ENCODE measurements at places on chromosomes 1 and 21. TPM values are rescaled to one million over a fixed set of nuclear protein-coding genes. Genes with fewer than 3 reads are reported as not detected.

DNA sequence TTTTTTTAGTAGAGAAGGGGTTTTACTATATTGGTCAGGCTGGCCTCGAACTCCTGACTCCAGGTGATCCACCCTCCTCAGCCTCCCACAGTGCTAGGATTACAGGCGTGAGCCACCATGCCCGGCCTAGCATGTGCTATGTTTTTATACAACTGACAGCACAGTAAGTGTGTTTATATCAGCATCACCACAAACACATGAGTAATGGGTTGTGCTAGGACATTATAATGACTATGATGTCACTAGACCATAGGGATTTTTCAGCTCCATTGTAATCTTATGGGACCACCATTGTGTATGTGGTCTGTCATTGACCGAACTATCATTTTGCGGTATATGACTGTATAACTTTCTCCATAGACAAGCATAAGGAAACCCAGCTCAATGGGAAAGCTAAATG, 6.3 kb downstream of the LEFTY2 start:
- no peak for DNase-seq

- DNase-seq: no peak
Measured at GRCh38 chr1:14728516-14728915, 130.0 kb downstream of the KAZN start.

The GNG12 gene
- total RNA-seq: 31.9 TPM

The EPS15 gene
- 72.5 TPM for total RNA-seq

DNA sequence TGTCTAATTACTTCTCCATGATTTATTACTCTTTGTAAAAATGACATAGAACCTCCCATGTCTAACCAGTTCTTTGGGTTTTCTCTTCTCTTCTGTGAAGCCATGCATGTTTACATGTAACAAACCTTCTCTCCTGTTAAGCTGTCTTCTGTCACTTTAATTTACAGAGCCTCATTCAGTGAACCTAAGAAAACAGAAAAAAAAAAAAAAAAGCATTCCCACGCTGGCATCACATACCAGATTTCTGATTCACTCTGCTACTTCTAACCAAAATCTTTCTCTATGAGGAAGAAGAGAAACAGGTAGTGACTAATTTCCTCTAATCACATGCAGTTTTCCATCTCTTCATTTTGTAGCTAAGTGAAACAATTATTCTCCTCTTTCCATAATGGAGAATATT, 141.4 kb upstream of the CXADR start:
- DNase-seq: no peak

- DNase-seq: no peak
Measured at GRCh38 chr1:235015291-235015985, 113.2 kb downstream of the TOMM20 start.

The RSPO1 gene
- total RNA-seq: not detected

- no peak for DNase-seq
Measured at GRCh38 chr1:230084408-230085177, 17.6 kb downstream of the GALNT2 start.

DNA sequence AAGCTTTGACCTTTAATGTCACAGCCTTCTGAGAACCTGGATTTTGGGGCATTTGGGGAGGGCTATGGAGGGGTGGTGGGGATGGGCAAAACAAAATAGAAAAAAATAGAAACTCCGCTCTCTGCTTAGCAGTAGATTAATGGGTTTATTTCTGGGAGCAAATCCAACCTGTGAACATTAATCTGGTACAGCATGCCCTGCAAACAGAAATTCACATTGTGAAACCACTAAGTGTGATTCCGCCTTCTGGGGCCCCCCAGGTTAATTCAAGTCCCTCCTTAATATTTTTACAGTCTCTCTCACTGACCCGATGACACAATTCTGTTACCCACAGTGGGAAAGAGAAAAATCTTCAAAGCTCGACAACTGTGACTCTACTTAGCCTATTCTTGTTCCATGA, 76.4 kb downstream of the TIAM1 start:
- no peak for DNase-seq

DNA sequence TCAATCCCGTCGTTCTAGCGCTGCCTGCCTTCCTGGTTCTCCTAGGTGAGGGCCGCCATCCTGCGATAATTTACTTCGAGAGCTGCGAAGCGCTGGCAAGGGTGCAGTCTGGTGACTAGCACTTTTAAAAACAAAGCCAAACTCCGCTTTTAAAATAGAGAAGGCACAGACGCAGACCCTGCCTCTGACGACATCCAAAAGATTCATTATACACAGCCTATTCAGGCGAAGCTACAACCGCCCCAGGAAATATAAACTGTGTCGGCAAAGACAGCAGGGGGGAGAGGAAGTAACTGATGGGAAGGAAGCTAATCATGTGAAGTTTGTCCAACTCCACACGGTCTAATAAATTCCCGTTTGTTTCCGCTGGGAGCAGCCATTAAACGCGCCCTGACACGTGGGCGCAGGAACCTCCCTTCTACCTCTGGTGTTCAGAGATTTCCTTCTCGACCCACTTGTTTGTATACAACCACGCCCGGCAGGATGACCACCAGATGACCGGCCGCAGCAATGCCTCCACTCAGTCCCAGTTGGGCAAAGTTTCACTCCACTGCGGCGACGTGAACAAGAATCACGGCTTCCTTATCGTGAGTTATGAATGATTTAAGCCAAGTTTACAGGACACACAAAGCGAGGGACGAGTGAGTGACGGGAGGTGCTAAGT, 1.3 kb downstream of the GNG12 start:
- DNase-seq: peak; percentile 69

The UBL4B gene
- total RNA-seq: not detected

The ORC1 gene
- 0.22 TPM for total RNA-seq

DNA sequence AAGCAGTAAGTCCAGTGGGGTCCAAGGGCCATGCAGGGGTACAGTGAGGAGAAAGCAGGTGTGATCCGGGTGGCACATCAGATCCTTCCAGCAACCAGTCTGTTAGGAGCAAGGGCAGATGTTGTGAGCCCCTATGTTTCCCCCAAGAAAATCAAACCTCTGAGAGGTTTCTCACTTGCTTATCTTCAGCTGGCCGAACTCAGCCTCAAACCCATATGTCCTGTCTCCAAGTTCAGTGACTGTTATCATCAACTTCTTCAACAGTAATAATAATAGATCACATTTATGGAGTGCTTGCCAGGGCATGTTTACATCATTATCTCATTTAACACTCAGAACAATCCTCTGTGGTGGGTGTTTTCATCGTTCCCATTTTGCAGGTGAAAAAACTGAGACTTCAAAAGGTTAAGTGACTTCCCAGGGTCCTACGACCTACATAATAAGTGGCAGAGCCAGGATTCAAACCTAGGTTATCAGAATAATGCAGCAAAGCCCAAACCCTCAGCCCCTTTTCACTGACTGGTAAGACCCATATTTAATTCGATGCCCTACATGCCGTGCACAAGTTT, 3.3 kb downstream of the CAPN2 start:
- DNase-seq: no peak

GRCh38 chr1:62117018-62117750, 77.5 kb upstream of the L1TD1 start:
- no peak for DNase-seq

DNA sequence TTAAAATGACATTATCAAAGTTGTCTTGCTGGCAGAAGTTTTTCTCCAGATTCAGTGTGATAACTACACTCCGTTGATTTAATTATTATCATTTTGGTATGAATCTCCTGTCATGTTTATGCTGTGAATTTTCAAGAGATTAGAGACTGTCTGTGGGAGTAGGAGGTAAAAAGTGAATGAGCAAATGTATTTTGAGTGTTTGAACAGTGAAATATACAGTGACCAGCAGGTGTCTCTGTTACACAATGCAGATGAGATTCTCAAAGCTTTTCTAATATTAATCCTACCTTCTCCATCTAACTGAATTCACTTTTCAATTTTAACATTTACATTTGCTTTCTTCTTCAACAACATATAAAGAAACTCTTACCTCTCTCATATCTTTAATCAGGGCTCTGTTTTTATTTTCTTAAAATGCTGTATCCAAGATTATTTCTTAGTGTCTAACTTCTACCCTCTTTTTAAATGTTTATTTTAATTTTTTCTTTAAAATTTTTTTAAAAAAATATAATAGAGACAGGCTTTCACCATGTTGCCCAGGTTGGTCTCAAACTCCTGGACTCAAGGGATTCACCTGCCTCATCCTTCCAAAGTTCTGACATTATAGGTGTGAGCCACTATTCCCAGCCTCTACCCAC, 20.9 kb upstream of the HSPA13 start:
- no peak for DNase-seq

- DNase-seq: peak; percentile 83
Measured at GRCh38 chr1:94039514-94039870, 81.5 kb downstream of the ABCA4 start.

DNA sequence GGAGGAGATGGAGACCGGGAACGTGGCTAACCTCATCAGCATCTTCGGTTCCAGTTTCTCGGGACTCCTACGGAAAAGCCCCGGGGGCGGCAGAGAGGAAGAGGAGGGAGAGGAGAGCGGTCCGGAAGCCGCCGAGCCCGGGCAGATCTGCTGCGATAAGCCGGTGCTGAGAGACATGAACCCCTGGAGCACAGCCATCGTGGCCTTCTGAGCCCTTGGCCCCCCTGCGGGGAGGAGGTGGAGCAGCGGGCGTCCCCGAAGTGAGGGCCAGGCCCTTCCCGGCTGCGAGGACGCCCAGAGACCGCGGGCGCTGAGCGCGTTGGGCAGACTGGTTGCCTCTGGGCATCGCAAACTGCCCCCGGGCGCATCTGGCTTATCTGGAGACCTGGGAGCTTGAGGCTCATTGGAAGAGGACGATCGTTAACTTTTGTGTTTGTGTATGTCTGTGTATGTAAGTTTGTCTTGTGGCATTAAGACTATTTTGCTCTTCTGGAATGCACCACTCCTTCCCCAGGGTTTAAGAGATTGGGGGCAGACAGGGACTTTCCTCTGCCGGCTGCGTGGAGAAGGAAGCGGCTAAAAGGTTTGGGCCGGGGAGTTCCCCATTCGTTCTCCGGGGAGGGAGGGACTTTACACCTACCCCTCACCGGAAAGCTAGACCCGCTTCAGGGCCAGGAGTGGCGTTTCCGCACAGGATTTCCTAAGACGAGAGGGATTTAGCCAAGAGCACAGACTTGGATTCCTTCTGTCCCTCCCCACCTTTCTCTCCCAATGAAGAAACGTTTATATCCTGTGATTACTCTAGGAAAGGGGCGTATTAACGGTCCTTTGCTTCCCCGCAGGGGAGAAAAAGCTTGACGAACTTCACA, 1.4 kb downstream of the IER5 start:
- DNase-seq: peak; percentile 83

GRCh38 chr21:38570596-38570995, 72.3 kb upstream of the ERG start:
- no peak for DNase-seq

DNA sequence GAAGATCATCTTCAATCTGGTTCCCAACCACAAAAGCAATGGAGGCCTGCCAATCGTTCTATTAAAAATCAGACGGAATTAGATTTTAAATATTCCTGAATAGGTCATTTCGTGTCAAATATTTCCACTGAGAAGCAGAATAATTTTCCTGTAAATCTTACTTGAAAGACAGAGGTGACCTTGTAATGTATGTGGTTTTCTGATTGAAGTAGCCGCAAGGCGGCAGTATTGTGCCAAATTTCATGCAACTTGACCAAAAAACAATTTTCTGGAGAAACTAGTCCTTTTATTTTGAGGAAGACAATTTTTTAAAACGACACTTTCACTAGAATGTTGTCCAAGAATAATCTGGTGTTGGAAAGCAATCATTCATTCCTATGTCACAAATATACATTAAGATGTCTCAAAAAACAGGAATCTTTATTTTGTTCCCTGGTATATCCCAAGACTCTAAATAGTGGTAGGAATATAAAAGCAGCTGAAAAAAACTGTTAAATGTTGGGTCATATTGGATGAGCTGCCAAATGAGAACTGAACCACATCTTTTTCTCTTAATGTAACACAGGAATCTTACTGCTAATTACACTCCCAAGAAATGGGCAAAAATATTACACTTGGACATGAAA, 33.6 kb downstream of the SPAG17 start:
- DNase-seq: peak; percentile 49

DNA sequence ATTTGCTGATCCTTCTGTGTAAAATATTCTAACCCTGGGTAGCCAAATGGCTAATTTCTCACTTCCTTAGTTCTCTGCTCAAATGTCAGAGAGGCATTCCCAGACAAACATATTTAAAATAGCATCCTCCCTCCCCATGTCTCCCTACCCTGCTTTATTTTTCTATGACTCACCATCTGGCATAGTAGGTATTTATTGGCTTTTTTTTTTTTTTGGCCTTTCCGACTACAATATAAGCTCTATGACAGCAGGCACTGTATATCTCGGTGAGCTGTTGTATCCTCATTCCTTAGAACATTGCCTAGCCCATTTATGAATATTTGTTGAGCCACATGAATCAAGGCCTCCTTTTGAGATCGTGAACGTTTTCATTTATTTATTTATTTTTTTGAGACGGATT, 1.5 kb upstream of the NEK7 start:
- no peak for DNase-seq

DNA sequence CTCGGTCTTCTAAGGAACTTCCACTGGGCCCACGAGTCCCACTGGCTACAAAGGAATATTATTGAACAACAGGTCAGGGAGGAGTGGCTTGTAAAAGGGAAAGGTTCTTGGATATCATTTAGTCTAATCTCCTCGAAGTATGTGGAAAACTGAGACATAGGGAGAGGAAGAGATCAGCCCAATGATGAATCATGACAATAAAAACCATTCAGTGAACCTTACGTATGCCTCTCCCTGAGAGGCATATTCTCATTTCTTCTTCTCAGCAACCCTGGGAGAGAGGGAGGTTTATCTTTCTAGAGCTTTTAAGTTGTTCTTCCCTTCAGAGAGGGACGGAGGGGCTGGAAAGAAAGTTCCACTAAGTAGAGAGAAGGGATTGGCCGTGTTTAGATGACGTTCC, 5.3 kb upstream of the MOB3C start:
- DNase-seq: no peak

- peak; percentile 51 for DNase-seq
Measured at GRCh38 chr1:27413004-27413403, 20.6 kb downstream of the GPR3 start.

DNA sequence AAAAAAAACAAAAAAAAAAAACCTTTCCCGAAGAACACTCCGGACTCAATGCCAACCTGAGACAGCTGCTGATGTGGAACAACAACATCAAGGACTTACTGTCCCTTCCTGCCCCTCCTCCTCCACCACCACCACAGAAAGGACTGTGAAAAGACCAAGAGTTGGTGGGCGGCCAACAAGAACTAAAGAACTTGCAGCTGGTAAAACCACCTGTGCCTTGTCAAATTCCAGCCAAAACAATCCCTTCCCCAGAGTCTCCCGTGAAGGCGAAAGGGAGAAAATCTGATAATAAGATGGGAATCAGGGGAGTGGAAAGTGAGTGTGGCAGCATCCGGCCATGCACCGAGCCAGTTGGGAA, 88.9 kb downstream of the PROX1 start:
- DNase-seq: no peak

All from Right ventricle myocardium superior (tissue), 1 donor.